Thymus (tissue), 14 donors: ENCODE measurements at places on chromosomes 5 and 9. TPM values are rescaled to one million over a fixed set of nuclear protein-coding genes. Genes with fewer than 3 reads are reported as not detected.

DNA sequence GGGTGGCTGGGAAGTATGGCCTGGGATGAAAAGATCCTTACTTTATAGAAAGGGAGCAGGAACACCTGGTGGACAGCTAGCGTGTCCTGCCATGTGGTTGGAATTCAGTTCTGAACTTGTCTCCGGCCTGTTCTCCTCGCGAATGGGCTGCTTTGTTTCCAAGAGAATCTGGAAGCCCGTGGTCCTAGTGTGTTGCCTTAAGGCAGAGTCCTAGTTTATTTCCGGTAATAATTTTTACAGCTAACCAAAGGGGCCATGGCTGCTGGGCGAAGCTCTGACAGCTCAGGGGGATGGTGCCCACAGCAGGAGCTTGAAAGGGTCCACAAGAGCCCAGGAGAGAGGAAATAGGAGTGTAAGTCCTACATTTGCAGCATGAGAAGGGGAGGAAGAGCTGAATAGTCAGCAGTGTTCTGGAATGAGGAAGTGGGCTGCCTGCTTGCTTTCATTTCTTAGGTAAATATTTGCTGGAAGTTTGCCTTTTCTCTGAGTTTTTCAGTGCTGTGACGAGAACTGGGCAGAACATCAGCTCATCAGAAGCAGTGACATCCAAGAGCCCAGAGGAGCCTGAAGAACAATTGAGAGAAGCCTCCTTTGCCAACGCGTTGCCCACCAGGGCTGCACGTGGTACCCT is 13.1 kb upstream of the IGFBPL1 start:
- DNase-seq = no peak
- no peaks in the 10 kb centered on the region for H3K36me3 ChIP-seq
- H3K27ac ChIP-seq = no peak overlapping the region
- no peaks in the 10 kb centered on the region for H3K4me1 ChIP-seq
- H3K27me3 ChIP-seq = no peaks in the 10 kb centered on the region
- no peak overlapping the region for H3K4me3 ChIP-seq

GRCh38 chr9:21988056-21988990 is 5.9 kb downstream of the CDKN2A start:
- H3K36me3 ChIP-seq = no peaks in the 10 kb centered on the region
- peaks cover 22% of the 10 kb centered on the region for H3K27me3 ChIP-seq
- no peak for DNase-seq
- peaks cover under 1% of the 10 kb centered on the region for H3K4me1 ChIP-seq

GRCh38 chr5:124080256-124080655 is 568.3 kb downstream of the CSNK1G3 start:
- no peaks in the 10 kb centered on the region for H3K4me1 ChIP-seq
- no peak for DNase-seq
- no peaks in the 10 kb centered on the region for H3K27me3 ChIP-seq
- H3K27ac ChIP-seq = no peak overlapping the region
- H3K36me3 ChIP-seq = no peaks in the 10 kb centered on the region

DNA sequence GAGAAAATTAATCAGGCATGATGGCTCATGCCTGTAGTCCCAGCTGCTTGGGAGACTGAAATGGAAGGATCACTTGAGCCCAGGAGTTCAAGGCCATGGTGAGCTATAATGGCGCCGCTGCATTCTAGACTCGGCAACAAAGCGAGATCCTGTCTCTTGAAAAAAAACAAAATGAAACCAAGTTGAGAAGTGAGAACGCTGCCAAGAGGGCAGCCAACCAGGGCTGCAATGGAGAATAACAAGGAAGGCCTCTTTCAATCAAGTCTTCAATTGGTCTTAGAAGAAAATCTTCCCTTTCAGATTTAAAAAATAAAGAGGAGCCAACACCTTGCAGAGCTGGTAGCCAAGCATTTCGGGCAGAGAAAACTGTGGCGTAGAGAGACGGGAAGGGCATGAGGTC is 14.7 kb downstream of the KIAA1958 start:
- no peaks in the 10 kb centered on the region for H3K27me3 ChIP-seq
- no peak overlapping the region for H3K4me3 ChIP-seq
- no peaks in the 10 kb centered on the region for H3K36me3 ChIP-seq
- no peak overlapping the region for H3K27ac ChIP-seq

DNA sequence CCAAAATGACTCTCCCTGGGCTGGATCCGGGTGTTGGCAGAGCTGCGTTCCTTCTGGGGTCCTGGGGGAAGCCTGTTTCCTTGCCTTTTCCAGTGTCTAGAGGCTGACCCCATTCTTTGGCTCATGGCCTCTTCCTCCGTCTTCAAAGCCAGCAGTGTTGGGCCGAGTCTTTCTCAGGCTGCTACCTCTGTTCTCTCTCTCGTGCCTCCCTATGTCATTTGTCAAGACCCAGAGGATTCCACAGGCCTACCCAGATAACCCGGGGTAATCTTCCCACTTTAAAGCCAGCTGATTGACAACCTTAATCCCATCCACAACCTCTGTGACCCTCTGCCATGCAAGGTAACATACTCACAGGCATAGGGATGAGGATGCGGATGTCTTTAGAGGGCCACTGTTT is 55.0 kb upstream of the KCNMB1 start:
- no peak for DNase-seq
- no peaks in the 10 kb centered on the region for H3K36me3 ChIP-seq
- H3K4me1 ChIP-seq = no peaks in the 10 kb centered on the region

DNA sequence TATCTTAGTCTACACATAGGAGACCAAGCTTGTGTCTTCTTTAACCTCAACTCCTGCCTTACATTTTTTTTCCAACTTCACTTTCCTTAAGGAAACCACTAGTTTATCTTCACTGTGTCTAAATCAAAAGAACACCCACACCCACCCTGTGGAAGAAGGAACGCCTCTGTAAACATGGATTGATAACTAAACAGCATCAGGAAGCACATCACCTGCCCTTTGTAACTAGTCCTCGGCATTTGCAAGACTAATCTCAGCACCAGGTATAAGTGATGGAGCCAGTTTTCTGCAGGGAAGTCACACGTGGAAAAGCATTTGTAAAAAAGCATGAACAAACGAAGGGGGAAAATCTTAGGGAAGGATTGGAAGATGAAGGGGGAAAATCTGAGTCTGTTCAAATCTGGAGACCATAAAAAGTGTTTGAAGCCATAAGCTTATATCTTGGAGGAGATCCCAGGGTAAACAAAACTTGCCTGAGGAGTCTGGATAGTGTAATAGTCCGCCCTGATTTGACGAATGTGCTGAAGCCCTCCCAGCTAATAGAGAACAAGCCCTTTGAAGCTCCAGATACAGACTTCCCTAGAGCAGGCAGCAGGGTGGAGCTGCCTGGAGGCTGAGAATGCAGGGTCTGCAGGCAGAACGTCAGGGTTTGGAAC is 117.3 kb upstream of the LHFPL2 start:
- DNase-seq = no peak
- H3K4me1 ChIP-seq = peaks cover 10% of the 10 kb centered on the region
- no peaks in the 10 kb centered on the region for H3K36me3 ChIP-seq
- H3K4me3 ChIP-seq = no peak overlapping the region
- no peak overlapping the region for H3K27ac ChIP-seq

ADAMTSL1 gene
- polyA plus RNA-seq = 0.34 TPM

GRCh38 chr9:92324889-92325268 is 271 bp downstream of the NOL8 start:
- peak overlapping the region; percentile 96 for H3K27ac ChIP-seq
- no peak for DNase-seq
- no peaks in the 10 kb centered on the region for H3K27me3 ChIP-seq
- peak overlapping the region; percentile 90 for H3K4me3 ChIP-seq
